Stimulated activated CD4-positive, alpha-beta T cell treated with anti-CD3 and anti-CD28 coated beads, Interleukin-4, amount 100 ng/mL, for 4 hours (primary cell): ENCODE measurements at places on chromosomes 12 and 14.

GRCh38 chr12:77767335-77767734, 63.4 kb upstream of the NAV3 start:
- DNase-seq, result no peak

- DNase-seq, result no peak
Measured at GRCh38 chr12:113149361-113150150, at the start of gene CFAP73. Gene CFAP73 (plus strand): TSS chr12:113149724. CDS start chr12:113149858, 134 bp downstream.

GRCh38 chr12:110023059-110023980, 24.1 kb downstream of the ANKRD13A start:
- DNase-seq, result no peak

DNA sequence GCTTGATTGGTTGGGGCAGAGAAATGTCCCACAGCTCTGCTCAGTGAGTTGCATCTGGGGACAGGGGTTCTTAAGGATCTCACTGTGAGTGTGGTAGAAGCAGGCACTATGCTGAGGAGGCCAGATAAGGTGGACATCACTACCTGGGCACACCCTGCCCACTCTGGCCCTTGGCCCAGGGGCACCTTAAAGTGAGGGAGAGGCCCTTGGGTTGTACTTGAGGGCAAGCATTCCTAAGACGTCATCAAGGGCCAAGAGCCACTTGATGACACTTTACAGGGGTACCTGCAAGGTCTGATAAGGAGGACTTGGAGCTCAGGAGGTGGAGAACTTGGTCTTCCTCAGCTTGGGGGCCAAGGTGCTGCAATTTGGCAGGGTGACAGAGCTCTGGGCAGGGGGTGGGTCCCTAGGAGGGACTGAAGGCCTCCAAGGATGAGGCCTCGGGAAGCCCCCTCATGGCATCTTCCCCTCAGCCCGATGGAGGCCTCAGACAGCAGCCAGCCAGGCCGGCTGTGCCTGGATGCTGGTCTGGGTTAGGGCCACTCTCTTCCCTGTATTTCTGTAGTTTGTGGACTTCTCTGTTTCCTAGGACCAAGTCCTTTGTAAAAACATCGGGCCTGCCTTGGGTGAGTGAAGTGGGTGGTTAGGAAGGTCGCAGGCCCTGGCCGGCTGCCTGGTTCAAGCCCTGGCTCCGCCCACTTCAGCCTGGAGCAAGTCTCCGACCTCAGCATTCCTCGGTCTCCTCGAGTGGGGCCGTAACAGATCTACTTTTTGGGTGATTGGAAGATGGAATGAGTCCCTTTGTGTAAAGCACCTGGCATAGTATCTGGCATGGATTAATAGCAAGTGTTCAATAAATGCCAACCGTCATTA, 24.8 kb downstream of the GPR68 start:
- DNase-seq, result no peak

DNA sequence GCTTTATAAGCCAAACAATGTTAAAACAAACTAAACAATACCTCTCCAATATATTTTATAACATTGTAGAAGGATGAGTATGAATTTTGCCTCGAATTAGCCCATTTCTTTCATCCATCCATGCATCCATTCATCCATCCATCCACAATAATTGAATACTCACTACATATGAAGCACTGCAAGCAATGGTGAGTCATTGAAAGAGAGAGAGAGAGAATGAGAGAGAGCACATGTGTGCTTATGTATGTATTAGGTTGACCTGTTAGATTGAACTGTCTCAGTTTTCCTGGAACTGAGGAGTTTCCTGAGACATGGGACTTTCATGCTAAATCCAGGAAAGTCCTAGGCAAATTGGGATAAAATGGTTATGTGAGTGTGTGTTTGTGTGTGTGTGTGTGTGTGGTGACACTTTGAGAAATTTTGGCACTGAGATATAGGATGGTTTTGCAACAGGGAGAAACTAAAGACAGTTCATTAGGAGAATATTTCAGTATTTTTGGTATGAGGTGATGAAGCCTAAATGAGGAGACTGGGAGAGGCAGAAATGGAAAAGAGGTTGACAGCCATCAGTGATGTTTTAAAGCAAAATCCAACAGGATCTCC, 98.4 kb downstream of the C12orf75 start:
- DNase-seq, result no peak
